ENCODE measurements at places on chromosomes 3 and 15.

- no peak for DNase-seq
Observed at GRCh38 chr15:101028772-101029438, 109.7 kb downstream of the LRRK1 start.

GRCh38 chr15:99181545-99181971 lies 67.8 kb downstream of the TTC23 start:
- no peak for DNase-seq

DNA sequence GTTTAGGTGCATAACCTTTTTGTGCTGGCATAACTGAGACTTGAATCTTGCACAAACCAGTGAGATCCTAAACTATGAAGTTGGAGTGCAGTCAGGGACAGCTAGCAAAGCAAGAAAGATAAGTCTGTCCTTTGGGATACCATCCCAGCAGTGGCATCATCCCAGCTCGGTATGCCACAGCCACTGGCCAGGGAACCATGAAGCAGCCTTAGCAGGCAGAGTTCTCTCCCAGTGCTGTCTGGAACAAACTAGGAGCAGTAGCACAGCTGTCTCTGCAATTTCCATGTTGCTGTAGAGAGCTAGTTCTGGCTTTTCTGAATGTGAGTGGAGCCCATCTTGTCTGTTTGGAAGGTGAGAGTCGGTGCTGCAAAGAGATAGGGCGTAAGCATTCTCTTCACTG lies 130.3 kb downstream of the DTWD1 start:
- DNase-seq, result no peak

- no peak for DNase-seq
Observed at GRCh38 chr3:46114323-46114988, 87.2 kb upstream of the XCR1 start.

GRCh38 chr15:67114846-67115585 lies 49.6 kb downstream of the SMAD3 start:
- no peak for DNase-seq

GRCh38 chr3:53303957-53304356 lies 43.4 kb downstream of the DCP1A start:
- DNase-seq, result no peak

GRCh38 chr3:171769461-171769860 lies 40.8 kb downstream of the PLD1 start:
- no peak for DNase-seq

DNA sequence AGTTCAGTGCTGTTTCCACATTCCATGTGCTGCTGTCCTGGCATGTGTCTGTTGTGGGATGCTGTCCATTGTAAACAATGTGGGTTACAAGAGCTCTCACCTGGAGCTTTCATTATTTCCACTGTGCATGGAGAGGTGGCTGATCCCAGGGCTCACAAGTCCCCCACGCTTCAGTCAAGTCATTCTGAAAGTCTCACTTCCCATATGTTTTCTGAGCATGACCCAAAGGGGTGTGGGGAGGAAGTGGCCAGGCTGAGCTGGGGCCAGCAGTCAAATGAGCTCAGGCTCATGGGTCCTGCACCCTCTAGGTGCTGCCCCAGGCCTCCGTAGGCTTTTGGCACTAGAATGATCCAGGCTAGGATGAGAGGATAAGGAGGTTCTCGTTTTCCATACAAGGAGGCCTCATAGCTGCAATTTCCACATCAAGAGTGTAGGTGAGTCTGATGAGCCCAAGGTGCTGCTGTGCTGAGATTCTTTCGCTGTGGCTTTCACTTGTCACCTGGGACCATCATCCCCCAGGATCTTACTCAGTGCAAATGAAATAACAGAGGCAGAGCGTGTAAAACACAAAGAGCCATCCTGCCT lies 22.0 kb downstream of the STARD5 start:
- DNase-seq, result no peak

DNA sequence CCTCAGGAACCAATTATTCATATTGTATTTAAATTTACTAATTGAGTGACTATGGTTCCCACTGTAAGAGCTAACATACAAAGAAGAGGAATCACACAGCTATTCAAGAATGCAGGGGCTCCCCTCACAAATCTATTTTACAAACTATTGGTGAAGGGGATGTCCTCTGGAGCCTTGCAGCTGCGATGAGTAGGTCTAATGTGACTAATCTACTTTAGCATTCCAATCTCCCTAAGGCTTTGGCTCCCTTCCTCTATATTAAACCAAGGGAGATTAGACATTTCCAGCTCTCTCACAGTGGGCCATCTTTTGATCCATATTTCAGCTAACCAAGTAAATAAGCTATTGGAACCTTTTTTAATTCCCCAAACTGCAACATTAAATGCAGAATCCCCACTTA lies 514.2 kb upstream of the BCHE start:
- no peak for DNase-seq
